GM03348 (cell line): ENCODE measurements at places on chromosomes 2 and 18.

- DNase-seq, result no peak
Measured at GRCh38 chr2:170146784-170147183, 31.2 kb upstream of the MYO3B start.

DNA sequence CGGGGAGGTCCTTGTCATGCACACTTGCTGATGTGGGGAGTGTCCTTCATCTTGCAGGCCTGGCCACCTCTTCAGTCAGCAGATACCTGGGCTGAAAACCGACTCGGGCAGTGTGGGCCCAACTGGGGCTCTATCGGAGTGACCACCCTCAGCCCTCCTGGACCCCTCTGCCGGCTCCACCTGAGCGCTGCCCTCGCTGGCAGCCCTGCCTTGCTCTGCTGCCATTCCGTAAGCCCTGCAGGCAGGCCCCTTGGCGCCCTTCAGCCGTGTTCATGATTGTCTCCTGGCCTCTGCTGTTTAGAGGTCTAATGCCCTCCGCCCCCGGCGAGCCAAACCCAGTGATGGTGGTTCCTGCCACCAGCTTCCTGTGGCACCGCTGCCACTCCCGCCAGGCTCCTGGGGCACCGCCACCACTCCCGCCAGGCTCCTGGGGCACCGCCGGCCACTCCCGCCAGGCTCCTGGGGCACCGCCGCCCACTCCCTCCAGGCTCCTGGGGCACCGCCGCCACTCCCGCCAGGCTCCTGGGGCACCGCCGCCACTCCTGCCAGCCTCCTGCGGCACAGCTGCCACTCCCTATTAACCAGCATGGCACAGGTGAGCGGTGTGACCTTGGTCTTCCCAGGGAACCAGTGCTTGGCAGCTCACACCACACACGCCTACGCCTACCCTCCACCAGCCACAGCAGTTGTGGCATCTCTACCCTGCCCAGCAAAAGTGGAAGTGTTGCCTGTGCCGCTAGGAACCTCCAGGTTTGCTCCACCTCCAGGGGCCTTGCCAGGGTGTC is 15.9 kb downstream of the CAPN10 start:
- no peak for DNase-seq

DNA sequence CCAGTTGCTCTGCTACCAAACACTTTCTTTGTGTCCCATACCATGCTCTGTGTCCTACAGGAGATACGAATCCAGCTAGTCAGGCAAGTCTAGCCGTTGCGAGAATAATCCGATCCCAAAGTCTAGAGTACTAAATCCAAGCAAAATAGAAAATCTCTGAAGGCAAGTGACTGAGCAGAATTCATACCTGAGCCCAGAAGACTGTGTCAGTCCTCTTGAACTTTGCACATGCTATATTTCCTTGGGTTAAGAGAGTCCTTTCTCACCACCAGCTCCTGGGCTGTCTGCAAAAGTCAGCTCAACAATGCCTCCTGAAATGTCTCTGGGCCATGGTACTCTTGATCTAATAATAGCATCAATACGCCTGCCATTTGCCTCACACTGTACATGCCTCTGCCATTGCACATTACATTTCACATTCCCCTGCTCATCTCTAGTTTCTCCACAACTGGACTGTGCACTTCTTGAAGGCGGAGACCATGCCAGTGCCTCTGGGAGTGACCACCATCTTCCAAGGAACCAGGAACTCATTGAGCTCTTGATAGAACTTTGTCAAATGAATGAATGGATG is 265.8 kb upstream of the ID2 start:
- DNase-seq, result no peak

GRCh38 chr18:10202845-10203321 is 251.6 kb upstream of the APCDD1 start:
- DNase-seq, result no peak

GRCh38 chr2:72389447-72389846 is 241.8 kb upstream of the CYP26B1 start:
- no peak for DNase-seq

GRCh38 chr2:232984451-232985207 is 28.4 kb downstream of the NGEF start:
- no peak for DNase-seq

DNA sequence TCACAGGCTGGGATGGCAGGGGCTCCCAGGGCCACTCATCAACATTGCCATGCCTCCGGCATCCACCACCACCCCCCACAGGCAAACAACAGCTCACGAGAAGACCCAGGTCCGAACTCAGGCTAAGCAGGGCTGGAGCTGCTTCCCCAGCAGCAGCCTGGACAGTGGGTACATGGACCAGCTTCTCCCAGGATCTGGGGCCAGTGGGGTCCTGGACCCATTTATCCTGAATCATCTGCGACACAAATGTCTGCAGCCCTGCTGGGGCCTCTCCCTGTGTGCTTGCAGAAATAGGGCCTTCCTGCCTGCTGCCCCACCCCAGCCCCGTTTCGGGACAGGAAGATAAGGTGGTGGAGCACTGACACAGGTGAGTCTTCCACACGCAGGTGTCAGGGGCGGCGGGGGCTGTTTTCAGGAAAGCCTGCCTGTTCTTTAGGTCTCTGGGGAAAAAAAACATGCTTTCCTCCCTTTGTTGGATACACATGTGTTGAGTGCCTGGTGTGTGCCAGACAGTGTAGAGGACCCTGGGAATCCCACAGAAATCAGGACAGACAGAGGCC is 4.5 kb downstream of the PRLH start:
- DNase-seq, result no peak

DNA sequence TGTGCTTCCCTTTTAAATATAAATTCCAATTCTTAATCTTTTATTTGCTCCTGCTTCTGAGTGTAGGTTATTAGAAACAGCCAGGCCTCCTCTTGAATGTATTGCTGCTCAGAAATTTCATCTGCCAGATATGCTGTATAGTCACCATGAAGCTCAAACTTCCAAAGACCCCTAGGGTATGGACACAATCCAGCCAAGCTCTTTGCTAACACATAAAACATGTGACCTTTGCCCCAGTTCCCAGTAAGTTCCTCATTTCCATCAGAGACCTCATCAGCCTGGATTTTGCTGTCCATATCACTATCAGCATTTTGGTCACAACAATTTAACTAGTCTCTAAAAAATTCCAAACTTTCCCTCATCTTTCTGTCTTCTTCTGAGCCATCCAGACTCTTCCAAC is 75.2 kb downstream of the MAP2 start:
- DNase-seq, result no peak

DNA sequence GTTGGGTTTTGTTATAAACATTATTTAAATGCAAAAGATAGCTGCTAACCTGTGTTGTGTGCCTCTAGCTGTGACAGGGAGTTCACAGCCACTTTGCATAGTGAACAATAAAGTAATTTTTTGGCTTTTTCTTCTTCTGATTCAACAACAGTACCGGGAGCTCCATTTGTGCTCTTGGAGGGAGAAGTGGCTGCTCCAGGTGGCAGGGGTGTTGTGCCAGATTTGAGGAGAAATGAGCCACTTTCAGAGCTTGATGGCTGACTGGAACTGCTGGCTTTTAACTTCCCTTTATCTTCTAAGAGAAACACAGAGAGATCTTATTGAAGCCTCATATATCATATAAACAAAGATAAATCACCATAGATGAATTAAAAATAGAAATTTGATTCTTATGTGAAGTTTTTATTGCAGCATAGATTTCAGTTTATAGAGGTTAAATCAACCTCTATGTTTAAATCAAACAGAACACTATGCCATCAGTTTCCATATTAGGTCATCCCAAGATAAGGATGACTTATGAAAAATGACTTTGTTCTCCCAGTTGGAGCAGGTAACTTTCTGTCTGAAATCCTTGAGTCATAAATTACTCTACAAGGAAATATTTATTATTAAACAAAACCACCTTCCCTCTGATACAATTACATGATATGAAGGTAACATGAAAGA is 182.0 kb upstream of the SESTD1 start:
- DNase-seq, result no peak

DNA sequence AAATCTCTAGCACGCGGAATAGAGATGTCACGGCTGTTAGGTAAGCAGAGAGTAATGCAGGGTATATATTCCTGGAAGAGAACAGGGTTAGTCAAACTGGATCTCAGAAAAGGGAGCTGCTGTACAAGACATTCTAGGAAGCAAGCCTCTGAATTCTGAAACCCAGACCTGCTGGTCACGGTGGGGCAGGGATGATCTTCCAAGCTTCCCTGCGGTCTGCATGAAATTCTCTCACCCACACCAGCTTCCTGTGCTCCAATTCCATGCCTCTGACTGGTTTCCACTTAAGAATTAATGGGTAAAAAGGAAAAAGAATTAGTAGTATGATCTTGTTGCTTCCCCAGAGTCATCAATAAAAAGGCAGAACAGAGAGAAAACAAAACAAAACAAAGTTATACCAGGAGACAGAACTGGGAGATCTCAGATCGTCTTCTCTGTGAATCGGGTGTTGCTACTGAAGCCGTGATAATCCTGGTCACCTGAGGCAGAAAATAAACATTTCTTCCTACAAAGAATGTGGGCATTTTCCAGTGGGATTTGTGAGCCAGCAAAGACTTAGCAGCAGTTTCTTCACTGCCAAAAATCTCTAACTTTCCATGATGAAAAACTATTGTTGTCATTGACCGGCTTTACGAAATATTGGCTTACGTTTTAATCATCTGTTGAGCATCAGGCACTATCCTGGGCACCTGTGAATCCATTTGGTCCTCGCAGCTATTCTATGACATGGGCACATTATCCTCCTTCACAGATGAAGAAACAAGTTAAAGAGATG is 5.3 kb upstream of the CYP27C1 start:
- no peak for DNase-seq

GRCh38 chr2:27149570-27150405 is 984 bp downstream of the TCF23 start:
- DNase-seq, result no peak

DNA sequence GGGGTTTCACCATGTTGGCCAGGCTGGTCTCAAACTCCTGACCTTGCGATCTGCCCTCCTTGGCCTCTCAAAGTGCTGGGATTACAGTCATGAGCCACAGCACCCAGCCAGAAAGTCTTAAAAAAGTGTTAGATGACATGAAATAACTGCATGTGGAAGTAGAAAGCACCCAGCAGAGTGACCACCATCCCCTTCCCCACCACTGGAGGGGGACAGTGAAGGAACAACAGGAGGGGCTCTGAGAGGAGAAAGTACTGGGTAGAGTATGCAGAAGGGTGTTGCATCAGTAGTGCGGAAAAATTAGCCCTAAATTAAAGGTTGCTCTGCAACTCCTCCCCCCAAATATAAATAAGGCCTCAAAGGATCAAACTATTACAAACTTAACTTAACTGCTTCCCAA is 230.5 kb downstream of the ZNF521 start:
- DNase-seq, result no peak

DNA sequence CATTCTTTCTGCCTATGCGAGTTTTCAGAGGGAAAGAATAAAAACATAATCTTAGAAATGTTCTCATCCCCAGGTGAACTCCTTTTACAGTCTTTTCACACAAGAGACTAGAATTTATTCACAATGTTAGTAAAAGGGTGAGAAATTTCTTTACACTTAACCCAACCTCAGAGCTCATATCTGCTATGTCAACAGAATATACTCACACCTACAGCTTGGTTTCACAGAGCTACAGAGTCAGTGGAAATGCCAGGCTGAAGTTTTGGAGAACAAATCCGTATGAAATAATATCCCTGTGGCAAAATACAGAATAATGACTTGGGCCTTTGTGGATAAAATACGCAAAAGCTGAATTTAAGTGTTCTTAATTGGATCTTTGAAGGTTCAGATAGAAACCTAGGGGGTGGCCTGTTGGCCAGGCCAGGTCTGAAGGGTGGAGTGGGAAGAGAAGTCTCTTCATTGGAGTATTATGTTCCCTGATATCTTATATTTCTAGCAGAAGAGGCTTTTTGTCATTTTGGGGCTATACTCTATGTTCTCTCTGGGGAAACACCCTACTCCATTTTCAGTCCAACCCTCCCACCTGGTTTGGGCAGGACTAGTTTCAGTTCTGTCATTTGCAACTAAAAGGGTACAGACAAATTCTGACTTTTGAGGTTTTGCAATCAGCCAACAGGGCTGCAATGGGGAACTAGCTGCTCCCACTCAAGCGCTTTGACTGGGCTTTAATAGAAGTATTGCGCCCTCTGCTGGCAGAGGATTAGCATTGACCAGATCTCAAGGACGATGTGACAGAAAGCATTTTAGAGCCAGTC is 25.7 kb downstream of the FBXO48 start:
- peak; percentile 60 for DNase-seq
